ENCODE measurements at places on chromosomes 1 and 21. TPM values are rescaled to one million over a fixed set of nuclear protein-coding genes. Genes with fewer than 3 reads are reported as not detected.

The KRTAP11-1 gene
- not detected for total RNA-seq

The TFF2 gene
- not detected for total RNA-seq

The MXRA8 gene
- 0.45 TPM for total RNA-seq

DNA sequence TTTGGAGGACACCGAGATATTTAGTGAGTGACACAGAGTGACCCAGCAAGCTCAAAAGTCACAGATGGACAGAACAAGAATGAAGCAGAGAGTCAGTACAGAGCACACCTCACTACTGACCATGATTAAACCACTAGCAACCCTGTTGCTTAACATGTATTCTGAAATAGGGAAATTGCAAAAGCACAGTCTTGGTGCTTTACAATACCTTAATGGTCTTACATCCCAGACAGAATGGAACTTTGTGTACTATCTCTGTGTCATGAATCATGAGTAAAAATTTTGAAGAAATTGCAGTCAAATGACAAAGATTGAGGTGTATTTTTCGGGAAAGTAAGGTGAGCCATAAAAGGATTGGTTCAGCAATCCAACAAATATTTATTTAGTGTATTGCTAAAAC is 2.7 kb upstream of the SAMSN1 start:
- no peak for DNase-seq

- no peak for DNase-seq
These were observed 9.5 kb upstream of the DEGS1 start for GRCh38 chr1:224173523-224173922.

DNA sequence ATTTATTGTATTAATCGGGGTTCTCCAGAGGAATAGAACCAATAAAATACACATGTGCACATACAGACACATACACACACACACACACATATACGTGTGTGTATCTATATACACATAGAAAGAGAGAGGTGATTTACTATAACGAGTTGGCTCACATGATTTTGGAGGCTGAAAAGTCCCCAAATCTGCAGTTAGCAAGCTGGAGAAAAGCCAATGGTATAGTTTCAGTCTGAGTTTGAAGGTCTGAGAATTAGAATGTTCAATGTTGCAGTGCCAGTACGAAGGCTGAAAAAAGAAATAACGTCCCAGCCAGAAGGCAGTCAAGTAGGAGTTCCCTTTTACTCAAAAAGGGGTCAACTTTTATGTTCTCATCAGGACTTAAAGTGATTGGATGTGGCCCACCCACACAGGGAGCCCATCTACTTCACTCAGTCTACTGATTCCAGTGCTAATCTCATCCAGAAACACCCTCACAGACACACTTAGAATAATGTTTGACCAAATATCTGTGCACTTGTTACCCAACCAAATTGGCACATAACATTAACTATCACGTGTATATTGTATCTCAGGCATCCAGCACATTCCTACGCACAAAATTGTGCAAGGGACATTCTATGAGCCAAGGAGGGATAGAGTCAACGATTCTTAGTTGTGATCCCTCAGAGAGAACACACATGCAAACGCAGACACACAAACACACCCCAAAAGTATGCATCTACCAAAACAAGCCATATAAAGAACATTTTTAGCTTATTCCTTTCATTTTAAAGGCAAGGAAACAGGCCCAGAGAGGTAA is 195.5 kb upstream of the DUSP10 start:
- no peak for DNase-seq

- no peak for DNase-seq
These were observed 39.9 kb upstream of the BACH1 start for GRCh38 chr21:29258626-29259338.

DNA sequence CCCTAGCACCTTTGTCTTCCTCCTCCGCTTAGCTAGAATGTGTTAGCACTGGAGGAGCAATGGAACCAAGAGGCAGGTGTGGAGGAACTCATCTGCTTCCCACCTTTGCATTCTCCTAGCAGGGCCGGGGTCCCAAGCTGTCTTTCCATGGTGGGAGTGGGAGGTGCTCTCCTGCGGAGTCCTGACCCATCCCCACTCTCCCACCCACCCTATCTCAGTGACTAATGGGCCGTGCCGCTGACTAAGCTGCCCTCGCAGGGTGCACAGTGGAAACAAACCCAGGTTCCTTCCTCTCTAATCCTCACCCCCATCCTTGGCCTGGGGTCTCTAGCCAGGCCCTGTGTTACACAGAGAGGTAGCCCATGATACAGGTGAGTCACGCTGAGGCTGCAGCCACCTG is 177.5 kb downstream of the HIVEP3 start:
- no peak for DNase-seq

- no peak for DNase-seq
These were observed 154.5 kb upstream of the SPAG17 start for GRCh38 chr1:118339400-118340124.

GRCh38 chr21:17388226-17388625 is 124.6 kb upstream of the CXADR start:
- no peak for DNase-seq

DNA sequence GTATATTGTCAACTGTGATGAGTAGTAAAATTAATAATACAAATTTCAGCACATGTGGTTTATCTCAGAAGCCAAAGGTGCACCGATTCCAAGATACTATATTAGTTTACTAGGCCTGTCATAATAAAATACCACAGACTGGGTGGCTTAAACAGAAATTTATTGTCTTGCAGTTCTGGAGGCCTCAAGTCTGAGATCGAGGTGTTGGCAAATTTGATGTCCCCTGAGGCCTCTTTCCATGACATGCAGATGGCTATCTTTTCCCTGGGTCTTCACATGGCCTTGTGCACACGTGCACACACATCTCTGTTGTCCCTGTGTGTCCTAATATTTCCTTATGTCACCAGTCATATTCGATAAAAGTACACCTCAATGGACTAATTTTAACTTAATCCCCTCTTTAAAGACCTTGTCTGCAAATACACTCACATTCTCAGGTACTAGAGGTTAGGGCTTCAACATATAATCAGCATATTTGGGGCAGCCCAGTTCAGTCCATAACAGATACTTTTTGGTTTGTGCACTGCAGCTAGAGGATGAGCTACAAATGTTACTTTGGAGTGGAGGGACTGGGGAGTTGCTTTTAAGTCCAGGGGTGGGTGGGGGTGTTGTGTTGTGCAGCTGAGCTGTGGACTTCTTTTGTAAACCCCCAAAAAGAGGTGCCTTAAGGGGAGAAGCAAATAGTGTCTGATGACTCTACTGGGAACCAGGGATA is 21.4 kb downstream of the TSNAX start:
- no peak for DNase-seq
